Activated T-helper 17 cell treated with anti-CD3 and anti-CD28 coated beads, Interleukin-2, amount 50 U/mL, for 72 hours (primary cell): ENCODE measurements at places on chromosomes 2 and 18. TPM values are rescaled to one million over a fixed set of nuclear protein-coding genes. Genes with fewer than 3 reads are reported as not detected.

DNA sequence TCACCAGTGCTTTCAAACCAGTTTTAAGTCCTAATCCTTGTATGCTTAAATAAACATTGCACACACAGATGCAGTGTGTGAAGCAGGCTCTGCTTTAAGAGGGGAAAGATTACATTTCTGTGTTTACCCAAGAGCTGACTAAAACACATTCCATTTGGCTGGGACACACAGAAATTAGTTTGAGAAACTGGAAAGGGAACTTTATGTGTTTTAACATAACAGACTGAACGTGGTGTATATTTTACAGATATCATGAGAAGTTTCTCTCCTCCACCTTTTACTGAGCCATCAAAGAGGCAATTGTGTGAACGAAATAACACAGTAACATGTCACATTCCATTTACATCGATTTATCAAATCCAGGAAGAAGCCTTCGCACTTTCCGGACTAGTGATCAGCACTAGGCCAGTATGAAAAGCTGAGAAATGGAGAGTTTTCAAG, 121.8 kb downstream of the MAIP1 start:
- ATAC-seq: no peak

GRCh38 chr2:109247340-109247739, 118.3 kb downstream of the SH3RF3 start:
- ATAC-seq: no peak

GRCh38 chr2:128012698-128013097, 15.2 kb downstream of the SAP130 start:
- no peak for ATAC-seq

DNA sequence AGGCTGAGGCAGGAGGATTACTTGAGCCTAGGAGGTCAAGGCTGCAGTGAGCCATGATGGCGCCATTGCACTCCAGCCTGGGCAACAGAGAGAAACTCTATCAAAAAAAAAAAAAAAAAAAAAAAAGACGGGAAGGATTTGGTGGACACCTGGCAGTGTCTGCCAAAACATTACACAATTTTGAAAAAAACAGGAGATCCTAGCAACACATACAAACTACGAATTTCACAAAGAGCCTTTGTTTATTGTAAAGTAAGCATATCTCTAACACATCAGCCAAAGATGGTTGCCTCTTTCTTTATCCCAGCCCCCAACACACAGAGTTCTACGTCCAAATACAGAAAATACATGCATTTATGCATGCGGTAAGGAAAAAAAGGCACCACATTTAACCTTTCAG, 7.6 kb downstream of the GPR45 start:
- ATAC-seq: no peak

GRCh38 chr2:39730685-39731302, 48.3 kb downstream of the THUMPD2 start:
- peak; percentile 21 for ATAC-seq

DNA sequence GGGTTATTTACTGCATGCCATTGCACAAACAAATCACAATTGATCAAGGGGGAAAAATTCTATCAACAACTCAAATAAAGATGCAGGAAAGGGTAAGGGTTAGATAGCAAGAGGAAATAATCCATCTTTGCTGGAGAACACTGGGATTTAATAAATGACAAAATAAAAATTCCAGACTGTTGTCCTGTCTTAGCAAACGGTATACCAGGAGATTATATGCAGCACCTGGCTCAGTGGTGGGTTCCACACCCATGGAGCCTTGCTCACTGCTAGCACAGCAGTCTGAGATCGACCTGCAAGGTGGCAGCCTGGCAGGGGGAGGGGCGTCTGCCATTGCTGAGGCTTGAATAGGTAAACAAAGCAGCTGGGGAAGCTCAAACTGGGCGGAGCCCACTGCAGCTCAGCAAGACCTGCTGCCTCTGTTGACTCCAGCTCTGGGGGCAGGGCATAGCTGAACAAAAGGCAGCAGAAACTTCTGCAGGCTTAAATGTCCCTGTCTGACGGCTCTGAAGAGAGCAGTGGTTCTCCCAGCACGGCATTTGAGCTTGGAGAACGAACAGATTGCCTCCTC, 296.5 kb upstream of the THSD7B start:
- no peak for ATAC-seq

GRCh38 chr2:75090770-75091515, 108.4 kb downstream of the TACR1 start:
- no peak for ATAC-seq

GRCh38 chr2:124774781-124775180, 749.7 kb downstream of the CNTNAP5 start:
- no peak for ATAC-seq

GRCh38 chr2:203694191-203694590, 12.2 kb upstream of the CD28 start:
- ATAC-seq: no peak

DNA sequence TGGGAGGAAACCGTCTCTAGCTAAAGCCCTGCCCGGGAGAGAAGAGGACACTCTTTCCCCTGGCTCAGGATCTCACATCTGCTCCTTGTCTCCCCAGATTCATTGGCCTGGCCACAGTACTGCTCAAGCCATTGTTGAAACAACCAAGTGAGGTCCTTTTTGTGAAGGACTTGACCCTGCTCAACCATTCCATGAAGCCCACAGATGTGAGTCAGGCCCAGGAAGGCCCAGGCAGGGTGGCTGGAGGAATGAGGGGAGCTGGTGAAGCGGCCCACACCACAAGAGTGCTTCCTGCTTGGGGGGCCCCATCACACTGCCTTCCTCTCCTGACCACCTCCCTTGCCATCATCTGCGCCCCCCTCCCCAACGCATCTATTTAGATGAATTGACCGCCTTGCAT, 5.1 kb downstream of the FER1L5 start:
- ATAC-seq: no peak

GRCh38 chr2:168180483-168180882, 66.9 kb downstream of the STK39 start:
- no peak for ATAC-seq

DNA sequence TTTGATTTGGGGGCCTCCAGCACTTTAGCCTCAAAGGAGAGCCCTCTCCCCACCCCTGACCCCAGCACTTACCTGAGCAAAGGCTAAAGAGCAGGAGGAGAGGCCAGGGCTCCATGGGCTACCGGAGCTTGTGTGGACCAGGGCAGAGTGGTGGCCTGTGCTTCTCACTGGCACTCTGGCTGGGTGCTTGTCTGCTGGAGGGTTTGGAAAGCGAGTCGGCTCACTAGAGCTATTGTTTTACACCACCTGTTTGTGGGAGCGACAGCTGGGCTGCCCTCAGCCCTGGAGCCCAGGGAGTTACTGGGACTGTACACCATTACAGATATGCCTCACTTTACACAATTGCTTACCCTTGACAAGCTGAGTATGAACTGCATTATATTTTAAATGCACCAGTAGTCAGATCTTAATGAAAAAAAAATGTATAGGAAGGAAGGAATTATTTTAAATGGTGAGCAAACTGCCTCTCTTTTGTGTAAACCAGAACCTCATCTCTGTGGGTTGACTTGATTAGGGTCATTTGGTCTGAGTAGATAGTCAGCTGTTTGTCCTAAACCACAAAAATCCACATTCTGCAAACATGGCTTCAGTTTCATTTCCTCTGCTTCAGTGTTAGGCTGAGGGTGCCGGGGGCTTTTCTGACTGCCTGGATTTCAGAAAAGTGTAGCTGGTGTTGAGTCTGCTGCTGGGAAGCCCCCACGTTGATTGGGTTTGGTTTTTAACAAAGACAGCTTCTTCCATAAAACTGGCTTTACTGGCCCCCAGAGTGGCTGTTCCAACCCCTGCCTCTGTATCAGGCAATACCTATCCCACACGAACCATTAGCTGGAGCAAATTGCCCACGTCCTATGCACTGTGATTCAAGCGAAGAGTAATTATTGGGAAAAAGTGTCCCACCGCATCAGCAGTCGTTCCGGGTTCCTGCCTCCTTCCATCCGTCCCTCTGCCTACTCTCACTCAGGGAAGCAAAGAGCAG, at the start of gene CHRNA1:
CHRNA1 (minus strand) TSS at position 193 of the 976 bp plus-strand sequence; CDS start at position 115, 78 bp downstream.
- no peak for ATAC-seq

DNA sequence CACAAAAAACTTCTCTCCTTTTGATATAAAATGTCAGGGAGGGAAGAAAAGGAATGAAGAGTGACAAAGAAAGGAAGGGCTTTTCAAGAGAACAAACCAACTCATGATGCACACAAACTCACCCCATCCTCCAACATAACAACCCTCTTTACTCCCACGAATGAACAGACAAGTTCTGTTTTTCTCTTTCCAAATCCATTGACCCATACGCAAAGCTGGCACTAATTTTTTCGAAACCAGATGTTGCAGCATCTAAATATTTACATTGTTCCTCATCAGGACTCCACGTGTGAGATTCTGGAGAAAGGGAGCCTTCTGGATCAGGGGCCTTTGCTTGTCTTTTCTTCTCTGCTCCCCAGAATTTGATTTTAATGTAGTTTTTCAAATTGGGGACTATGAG, 143.3 kb upstream of the BCL2L11 start:
- no peak for ATAC-seq

- ATAC-seq: no peak
Observed at GRCh38 chr2:181273986-181274385, 183.2 kb upstream of the ITGA4 start.

The NLRC4 gene
- 0.13 TPM for total RNA-seq

The CCDC74A gene
- total RNA-seq: 2.7 TPM

The LOXHD1 gene
- total RNA-seq: not detected

The FAM237A gene
- total RNA-seq: not detected

The ZRANB3 gene
- total RNA-seq: 8.6 TPM

The FAM161A gene
- 9.8 TPM for total RNA-seq
